ENCODE measurements at places on chromosomes 7 and 10.

GRCh38 chr10:72784551-72785351, 92.8 kb downstream of the MCU start:
- no peak for DNase-seq

DNA sequence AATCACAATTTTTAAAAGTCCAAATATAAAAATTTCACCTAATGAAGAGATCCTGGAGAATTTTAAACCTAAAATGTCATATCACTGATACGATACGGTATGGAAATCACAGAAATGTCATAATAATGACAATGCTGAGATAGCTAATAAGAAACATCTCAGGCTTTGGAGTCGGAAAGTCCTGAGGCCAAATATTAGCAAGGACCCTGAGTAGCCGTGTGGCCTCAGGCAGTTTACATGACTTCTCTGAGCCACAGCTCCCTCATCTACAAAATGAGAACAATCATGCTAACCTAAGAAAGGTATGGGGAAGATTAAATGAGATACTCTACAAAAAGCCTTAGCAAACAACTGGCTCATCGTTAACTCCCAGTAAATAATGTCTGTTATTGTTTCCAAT, 100.9 kb upstream of the NEBL start:
- no peak for DNase-seq

GRCh38 chr10:75202321-75203045, 8.1 kb upstream of the VDAC2 start:
- no peak for DNase-seq

- no peak for DNase-seq
Observed at GRCh38 chr7:94898340-94898739, 9.1 kb upstream of the PPP1R9A start.

DNA sequence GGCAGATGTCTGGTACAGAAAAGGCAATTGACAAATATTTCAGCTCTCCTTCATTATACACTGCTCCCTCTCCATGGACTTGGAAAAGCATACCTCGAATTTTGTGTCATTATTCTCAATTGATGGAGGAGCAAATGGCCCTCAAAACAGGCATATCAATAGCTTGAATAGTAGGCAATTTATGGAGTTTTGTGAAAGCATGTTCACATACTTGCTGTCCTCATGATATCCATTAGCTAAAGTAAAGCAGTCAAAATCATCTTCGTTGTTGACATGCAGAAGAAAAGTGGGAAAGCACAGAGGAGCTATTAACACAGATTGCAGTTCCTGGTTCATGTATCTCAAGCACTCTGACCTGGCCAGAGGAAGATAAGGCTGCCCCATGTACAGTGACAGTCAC, 472.8 kb downstream of the CCSER2 start:
- no peak for DNase-seq

DNA sequence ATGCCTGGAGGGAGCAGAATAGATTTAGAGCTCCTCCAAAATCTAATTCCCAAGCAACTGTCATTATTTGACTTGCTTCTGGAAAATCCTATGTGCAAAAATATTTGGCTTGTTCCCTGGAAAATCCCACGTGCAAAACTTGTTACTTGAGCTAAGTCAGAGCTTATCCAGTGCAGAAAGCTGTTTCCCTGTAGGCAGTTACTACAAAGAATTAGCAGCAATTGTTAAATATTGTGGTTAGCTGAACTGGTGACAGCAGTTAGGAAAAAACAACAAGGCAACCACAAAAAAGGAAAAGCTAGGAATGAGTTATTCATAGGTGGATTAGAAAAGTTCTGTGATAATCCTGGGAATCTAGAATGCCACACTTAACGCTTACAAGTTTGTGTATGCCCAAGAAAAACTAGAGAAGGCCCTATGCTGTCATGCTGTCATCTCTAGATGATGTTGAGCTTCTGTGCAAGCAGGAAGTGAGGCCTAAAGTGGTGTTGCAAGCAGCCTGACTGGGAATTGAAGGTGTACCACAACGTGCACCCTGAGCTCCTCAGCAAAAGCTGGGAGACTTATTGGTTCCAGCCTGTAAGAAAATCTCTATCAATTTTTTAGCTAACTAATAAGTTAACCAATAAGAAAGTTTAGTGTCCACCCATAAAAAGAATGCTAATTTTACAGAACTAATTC, 738.6 kb upstream of the LRRTM3 start:
- DNase-seq = no peak

DNA sequence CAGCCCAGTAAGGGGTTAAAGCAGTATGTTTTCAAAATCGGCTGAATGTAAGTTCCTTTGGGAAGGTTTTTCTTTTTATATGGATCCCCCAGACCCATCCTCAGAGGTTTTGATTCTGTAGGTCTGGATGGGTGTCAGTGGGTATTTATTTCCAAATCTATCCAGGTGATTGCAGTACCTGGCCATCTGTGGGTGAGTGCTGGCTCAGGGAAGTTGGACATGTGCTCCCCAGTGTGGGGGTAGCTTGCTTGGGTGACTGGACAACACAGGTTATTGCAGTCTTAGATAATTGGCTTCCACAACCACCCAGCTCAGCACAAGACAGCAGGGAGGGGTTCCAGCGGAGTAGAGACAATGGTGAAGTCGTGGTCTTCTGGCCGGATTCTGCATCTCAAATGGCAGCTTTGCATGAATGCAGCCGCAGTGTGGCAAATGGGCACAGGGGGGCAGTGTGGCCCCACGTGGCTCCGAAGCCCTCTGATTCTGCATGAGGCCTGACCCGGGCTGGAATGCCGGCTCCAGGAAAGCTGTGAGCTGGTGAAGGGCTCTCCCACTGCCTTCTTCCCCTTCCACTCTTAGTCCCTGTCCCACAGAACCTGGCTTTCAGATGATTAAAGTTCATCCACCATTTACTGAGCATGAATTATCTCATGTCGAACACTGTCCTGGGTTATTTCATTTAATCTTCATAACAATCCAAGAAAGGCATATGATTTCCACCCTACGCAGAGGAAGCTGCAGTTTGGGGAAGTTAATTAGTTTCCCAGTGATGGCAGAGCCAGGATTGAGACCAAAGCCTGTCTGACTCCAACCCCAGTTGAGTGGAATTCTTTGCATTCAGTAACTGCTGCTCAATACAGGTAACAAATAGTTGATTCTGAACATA, 64.5 kb upstream of the SYPL1 start:
- DNase-seq = peak; percentile 50

DNA sequence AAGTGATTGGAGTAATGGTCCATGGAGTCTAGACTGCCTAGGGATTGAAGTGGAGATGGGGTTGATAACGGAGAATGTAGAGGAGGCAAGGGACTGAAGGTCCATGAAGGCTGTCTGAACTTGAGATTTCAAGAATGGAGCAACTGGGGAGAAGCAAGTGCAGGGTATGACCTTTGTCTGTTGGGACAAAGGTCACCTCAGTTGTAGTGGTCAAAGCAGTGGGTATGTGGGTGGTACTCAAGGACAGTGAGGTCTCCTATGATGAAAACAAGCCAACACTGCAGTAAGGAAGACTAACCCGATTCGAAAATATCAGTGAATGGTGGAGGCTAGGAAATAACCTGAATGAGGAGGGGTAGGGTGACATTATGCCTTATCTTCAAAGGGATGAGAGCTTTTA, 5.4 kb upstream of the DDX21 start:
- DNase-seq = no peak

GRCh38 chr10:119871881-119872609, 598 bp downstream of the MCMBP start:
- DNase-seq = peak; percentile 25

DNA sequence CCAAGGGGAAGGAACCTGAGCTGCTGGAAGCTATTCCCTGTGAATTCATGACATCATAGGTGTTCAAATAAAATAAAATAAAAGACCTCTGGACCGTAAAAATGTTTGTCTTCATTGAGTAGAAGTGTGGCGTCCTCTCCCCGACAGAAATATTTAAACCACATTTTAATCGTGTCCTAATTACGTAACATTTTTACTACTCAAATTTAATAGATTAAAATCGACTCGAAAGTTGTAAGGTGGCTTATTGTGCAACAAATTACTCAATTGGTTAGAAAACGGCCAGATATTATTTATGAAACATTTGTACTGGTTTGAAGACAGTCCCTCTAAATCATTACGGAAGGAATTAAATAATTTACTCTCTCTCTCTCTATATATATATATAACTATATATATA, 15.5 kb upstream of the NCAPG2 start:
- no peak for DNase-seq

- no peak for DNase-seq
Observed at GRCh38 chr7:53426145-53426750, 390.8 kb downstream of the POM121L12 start.

GRCh38 chr7:5310822-5311405, 28.2 kb downstream of the SLC29A4 start:
- no peak for DNase-seq

DNA sequence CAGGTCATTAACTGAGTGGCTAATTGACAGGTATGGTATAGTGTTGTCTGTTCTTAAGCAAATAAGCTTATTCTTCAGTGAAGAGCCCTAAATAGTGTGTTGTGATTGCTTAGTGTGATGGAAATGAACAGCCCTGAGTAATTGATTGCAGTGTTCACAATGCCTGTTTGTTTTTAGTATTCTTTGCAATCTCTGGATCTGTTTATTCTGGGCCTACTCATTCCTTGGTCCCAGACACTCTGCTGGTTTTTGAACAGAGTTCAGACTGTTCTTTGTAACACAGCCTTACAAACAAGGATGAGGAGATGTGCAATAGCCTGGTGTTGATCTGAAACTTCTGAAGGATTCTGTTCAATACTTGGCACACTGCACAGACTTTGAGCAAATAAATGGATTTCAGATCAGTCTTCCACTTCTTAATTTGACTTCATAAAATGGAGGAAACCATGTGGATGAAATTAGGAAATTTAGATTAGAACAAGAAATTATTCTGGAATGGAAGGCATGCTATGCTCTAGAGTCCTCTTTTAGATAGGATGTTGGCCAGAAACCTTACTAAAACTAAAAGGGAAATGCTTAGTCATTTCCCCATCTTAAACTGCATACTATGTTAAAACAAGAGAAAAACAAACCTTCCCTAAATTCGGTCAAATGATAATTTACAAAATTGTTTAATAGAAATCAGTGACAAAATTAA, 444.2 kb upstream of the SEMA3D start:
- DNase-seq = no peak

GRCh38 chr10:123611243-123611642, 54.9 kb upstream of the GPR26 start:
- DNase-seq = no peak

- DNase-seq = peak; percentile 55
Observed at GRCh38 chr7:4479367-4480039, 202.6 kb upstream of the FOXK1 start.

DNA sequence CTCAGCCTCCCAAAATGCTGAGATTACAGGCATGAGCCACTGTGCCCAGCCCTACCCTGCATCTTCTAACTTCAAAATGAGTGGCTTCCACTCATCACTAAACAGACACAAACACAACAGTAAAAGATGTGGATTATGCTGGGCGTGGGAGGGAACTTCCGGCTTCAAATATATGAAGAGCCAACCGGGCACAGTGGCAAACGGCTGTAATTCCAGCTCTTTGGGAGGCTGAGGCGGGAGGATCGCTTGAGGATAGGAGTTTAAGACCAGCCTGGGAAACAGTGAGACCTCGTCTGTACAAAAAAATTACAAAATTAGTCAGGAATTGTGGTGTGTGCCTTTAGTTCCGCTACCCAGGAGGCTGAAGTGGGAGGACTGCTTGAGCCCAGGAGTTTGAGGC, 92.2 kb upstream of the GNA12 start:
- no peak for DNase-seq

DNA sequence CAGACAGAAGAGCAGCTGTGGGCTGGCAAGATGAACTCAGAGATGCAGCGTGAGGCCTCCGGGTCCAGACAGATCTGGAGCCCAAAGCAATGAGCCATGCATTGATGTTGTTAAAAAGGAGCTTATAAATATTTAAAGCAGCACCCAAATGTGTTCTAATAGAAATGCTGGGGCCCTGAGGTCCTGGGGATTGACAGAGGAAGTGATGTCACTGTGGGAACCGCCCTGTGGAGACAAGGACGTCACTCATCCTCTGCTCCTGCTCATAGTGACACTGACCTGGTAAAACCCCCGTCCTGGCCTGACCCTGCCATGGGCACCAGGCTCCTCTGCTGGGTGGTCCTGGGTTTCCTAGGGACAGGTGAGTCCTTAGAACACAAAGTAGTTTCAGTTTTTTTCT, 197.0 kb upstream of the PRSS58 start:
- no peak for DNase-seq

- DNase-seq = no peak
Observed at GRCh38 chr7:131655866-131656265, 99.4 kb upstream of the PODXL start.

- DNase-seq = no peak
Observed at GRCh38 chr10:49661140-49661856, 18.2 kb upstream of the C10orf53 start.

All from NCI-H2029 (cell line).